ENCODE measurements at places on chromosomes 7 and 10. TPM values are rescaled to one million over a fixed set of nuclear protein-coding genes. Genes with fewer than 3 reads are reported as not detected.

GRCh38 chr10:125340903-125341302 is 180.5 kb upstream of the CTBP2 start:
- DNase-seq = no peak

DNA sequence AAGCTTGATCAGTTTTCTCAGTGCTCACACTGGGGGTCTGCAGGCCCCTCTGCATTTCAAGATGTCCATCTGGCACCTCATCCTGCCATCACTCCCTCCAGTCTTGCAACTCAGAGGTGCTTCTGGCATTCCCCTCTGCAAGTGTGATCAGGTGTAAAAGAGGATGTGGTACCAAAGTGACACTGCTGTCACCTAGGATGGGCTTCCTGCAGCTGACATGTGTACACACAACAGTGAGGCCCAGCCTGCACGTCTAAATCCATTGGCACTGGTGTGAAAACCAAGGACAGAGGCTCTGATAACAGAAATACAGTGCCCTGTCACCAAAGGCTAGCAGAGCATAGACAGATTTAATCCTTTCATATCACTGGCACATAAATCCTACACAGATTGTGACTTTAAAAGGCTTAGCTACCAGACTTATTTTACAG is 162.5 kb upstream of the CELF2 start:
- no peak for DNase-seq

GRCh38 chr7:36657036-36657660 is 67.1 kb downstream of the AOAH start:
- no peak for DNase-seq

GRCh38 chr7:158442260-158442659 is 145.4 kb downstream of the PTPRN2 start:
- no peak for DNase-seq

- DNase-seq = peak; percentile 78
Measured at GRCh38 chr10:78515038-78515872, 481.6 kb downstream of the RPS24 start.

DNA sequence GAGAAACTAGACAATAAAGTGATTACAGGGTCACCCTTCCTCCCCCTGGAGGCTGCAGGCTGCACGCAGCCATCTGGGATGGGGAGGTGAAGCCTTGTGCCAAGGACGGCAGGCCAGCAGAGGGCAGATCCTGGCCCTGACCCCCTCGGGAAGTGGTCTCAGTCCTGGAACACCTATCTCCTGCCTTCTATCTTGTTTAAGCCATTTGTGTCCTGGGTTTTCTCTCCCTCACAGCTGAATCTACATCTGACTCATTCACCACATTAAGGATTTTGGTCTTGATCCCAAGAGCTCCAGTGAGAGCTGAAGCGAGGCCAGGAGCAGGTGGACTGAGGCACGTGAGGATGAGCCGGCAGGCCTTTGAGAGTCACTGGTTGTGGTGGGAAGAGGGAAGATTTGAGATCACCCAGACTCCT is 16.4 kb upstream of the PARP12 start:
- DNase-seq = peak; percentile 34

GRCh38 chr10:73893426-73893825 is 17.5 kb upstream of the PLAU start:
- peak; percentile 41 for DNase-seq

GRCh38 chr7:17530244-17530643 is 231.8 kb downstream of the AHR start:
- DNase-seq = peak; percentile 86

- no peak for DNase-seq
Measured at GRCh38 chr7:74074770-74075169, 8.8 kb upstream of the LIMK1 start.

- no peak for DNase-seq
Measured at GRCh38 chr7:155973451-155973997, 161.3 kb upstream of the SHH start.

DNA sequence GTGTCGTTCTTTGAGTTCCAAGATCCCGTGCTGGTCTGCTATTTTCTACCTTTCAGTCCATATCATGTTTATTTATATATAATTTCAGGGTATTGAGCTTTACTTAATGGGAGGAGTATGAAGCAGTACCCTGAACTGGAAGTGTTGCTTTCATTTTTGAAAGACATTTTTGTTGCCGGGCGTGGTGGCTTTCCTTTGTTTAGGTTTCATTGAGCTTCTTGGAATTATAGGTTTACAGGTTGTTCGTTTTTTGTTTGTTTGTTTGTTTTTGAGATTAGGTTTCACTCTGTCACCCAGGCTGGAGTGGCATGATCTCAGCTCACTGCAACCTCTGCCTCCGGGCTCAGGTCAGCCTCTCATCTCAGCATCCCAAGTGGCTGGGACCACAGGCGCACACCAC is 7.4 kb downstream of the ZNF487 start:
- no peak for DNase-seq

DNA sequence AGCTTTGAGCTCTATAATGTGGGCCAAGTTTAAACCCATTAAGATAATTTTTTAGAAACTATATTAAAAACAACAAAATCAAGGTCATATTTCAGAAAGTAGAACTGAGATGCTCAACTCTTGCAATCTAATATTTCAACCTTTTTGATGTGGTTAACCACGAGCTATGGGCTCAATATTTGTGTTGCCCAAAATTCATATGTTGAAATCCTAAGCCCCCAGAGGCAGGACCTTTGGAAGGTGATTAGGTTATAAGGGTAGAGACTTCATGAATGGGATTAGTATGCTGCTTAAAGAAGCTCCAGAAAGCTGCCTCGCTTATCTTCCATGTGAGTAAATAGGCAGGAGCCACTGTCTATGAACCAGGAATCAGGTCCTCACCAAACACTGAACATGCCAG is 284.4 kb downstream of the CRPPA start:
- DNase-seq = no peak

- DNase-seq = no peak
Measured at GRCh38 chr7:138929969-138930368, 51.2 kb downstream of the KIAA1549 start.

- DNase-seq = peak; percentile 37
Measured at GRCh38 chr10:127926455-127926854, 19.6 kb downstream of the PTPRE start.

DNA sequence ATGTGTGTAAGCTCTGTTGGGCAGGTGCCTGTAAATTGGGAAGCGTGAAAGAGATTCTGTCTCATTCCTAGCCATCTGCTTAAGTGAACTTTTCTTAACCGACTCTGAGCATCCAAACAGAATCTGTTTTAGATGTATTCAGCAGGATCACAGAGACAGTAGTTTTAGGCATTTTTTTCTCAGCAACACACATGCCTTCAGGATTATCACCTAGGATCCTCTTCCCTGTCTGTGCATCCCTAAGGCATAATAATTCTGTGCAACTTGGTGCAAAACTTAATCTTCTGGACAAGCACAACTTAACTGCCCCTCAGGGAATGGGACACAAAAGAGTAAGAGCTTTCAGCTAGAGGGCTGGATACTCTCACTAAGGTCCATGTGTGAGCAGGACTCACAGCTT is 284.8 kb downstream of the C7orf25 start:
- peak; percentile 29 for DNase-seq

GRCh38 chr10:33215154-33215553 is 119.3 kb downstream of the NRP1 start:
- DNase-seq = peak; percentile 95

DNA sequence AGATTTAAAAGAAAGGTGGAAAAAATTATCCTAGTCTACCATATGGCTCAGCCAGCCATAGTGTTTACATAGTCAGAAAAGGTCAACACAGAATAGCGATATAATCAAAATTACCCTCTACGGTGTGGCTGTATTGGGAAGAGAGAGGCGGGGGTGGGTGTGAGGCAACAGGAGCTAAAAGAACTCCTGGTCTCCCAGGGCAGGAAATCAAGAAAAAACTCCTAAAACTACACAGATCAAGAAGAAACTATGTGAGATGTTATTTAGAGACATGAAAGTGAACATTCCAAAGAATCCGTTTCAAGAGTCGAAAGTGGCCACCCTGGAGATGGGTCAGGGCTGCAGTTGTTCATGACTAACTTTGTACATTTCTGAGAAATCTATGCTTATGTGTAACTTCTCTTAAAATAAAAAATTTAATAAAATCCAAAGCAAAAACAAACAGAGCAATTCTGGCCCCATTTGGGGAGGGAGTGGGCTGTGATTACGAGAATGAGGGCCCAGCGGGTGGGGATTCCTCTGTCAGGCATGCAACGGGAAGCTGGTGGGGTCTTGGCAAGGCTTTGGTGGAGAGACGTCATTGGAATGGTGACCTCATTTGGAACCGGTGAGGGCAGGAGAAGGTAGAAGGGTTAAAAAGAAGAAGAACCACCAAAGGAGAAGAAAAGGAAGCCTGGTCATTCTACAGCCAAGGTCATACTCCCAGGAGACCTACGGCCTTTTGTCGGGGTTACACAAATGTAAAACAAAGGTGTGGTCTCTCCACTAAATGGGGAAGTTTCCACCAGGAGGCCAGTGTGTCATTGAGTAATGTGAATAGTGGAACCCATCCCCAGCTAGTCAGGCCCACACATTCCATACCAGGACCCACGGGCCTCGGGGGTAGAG is 71.2 kb upstream of the DUSP5 start:
- DNase-seq = peak; percentile 42

GRCh38 chr7:2859952-2860351 is 15.8 kb upstream of the GNA12 start:
- no peak for DNase-seq

- DNase-seq = no peak
Measured at GRCh38 chr10:111338805-111339204, 262.0 kb downstream of the ADRA2A start.

DNA sequence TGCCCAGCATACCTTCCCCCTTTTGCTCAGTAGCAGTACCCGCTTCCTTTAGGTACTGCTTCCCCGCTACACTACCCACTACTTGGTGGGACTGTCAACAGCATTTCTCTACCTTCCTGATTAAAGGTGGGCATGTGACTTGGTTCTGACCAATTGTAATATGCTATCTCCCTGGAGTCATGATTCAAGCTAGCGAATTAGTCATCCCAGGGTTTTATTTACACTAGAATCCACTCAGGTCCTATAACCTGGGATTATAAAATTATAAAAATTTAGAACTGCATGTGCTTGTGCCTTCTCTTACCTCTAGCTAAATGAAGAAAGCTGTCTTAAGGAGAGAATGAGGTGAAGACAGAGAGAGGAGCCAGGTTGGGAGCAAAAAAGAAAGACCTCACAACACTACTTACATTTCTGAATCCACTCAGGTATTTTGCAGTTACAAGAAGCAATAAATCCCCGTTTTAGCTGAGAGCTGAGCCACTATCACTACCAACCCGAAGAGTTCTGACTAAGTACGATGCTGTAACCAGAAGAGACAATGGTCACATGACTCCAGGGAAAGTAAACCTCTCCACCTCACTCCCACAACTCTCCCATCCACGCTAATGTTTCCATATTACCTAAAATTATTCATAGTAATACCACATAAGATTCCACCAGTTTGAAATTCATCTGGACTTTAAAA is 9.7 kb downstream of the GBX1 start:
- no peak for DNase-seq

- DNase-seq = no peak
Measured at GRCh38 chr7:72015136-72015535, 397.0 kb downstream of the CALN1 start.

DNA sequence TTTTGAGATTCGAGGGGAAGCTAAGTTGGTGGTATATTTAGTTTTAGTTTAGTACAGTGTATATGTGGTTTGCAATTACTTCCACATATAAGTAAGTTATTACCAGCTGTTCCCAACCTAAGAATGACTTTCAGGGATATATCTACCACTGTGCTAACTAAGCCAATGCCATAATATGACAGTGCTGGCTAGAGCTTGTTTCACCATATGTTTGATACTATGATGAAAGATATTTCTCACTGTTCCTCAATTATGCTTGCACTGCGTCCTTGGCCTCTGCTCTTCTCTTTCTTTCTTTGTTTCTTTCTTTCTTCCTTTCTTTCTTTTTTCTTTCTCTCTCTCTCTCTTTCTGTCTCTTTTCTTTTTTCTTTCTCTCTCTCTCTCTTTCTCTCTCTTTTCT is 113.8 kb upstream of the SKAP2 start:
- DNase-seq = no peak

DNA sequence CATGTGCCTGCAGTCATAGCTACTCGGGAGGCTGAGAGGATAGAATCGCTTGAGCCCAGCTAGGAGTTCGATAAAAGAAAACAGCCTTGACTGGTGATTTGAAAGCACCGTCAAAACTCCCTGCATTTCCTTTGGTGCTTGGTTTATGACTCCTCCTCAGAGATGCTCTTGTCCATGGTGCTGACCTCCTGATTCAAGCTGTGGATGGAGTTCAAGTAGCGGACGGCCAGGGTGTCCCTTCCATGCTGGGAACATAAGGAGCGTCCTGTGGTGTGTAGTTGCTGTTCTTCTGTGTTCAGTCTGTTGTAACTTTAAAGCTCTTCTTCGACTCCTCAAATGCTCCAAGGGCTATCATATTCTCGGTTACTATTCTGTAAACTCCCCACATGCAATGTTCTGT is 382.5 kb upstream of the KIAA1217 start:
- peak; percentile 58 for DNase-seq

DNA sequence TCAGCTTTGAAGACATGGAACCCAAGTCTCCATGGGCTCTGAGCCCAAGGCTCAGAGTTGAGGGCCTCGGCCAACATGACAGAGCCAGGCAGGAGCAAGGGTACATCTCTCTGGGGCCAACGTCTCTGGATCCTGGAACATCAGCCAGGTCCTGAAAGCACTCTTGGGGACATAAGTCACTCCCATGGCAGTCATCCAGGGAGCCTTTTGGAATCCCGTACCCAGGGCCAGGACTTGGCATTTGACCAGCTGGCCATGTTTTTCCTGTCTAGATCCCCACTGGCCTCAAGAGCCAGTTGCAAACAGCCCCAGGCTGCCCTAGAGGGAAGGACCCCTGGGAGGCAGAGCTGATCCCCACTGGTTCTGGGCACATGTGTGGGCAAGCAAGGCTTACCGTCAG is 4.3 kb upstream of the CXCL12 start:
- no peak for DNase-seq

Gene GRM3
- 1.7 TPM for total RNA-seq

Gene CCDC146
- total RNA-seq = 16.6 TPM

Gene KLLN
- 5.1 TPM for total RNA-seq

Gene SUN3
- total RNA-seq = not detected

Gene FGL2
- total RNA-seq = 45.5 TPM

Gene NAPEPLD
- total RNA-seq = 18.8 TPM

Gene GPR26
- 0.72 TPM for total RNA-seq

Gene ZNF488
- 0.96 TPM for total RNA-seq

Gene MINPP1
- 28.4 TPM for total RNA-seq

Gene TCERG1L
- total RNA-seq = 0.48 TPM

Gene FEZF1
- total RNA-seq = 0.48 TPM

Gene TBC1D12
- 44.5 TPM for total RNA-seq

Data from umbilical cord (tissue), 2 donors.